Cardiac fibroblast (primary cell): ENCODE measurements at places on chromosomes 2 and 18.

- no peak for DNase-seq
Observed at GRCh38 chr2:43227830-43228281, 1.4 kb upstream of the ZFP36L2 start.

- peak; percentile 34 for DNase-seq
Observed at GRCh38 chr2:230885463-230886130, 20.9 kb downstream of the ITM2C start.

GRCh38 chr2:229371086-229371485 is 100.0 kb upstream of the PID1 start:
- no peak for DNase-seq

GRCh38 chr2:136116151-136116812 is 1.7 kb downstream of the CXCR4 start:
- peak; percentile 22 for DNase-seq

GRCh38 chr2:144162652-144163051 is 357.3 kb downstream of the ZEB2 start:
- peak; percentile 5 for DNase-seq

- peak; percentile 69 for DNase-seq
Observed at GRCh38 chr2:18149660-18150246, 271.3 kb downstream of the KCNS3 start.

GRCh38 chr2:169190197-169190775 is 120.9 kb downstream of the DHRS9 start:
- DNase-seq: no peak

- DNase-seq: peak; percentile 19
Observed at GRCh38 chr2:201781557-201782051, 871 bp upstream of the ALS2 start.

GRCh38 chr2:190313880-190314279 is 5.7 kb downstream of the HIBCH start:
- DNase-seq: no peak

DNA sequence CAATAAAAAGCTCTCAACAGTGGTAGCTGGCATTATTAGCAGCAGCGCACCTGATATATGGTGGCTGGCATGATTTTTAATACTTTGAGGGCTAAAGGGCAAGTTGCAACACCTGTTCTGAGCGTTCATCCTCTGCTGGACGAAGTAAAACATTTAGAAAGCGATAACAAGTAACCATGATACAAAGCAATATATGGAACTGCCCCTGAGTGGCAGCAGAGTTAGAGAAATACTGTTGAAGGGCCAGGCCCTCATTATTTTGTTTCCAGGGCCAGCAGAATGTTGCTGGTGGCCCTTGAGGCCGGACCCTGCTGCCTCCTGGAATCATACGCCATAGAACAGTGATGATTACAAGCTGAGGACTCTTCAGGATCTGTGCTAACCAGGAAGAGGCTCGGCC is 47.8 kb downstream of the ARHGEF4 start:
- DNase-seq: no peak

GRCh38 chr2:14619441-14619840 is 13.1 kb upstream of the LRATD1 start:
- no peak for DNase-seq

GRCh38 chr2:234081970-234082822 is 31.7 kb downstream of the SPP2 start:
- no peak for DNase-seq

GRCh38 chr2:113765276-113765675 is 8.8 kb upstream of the SLC35F5 start:
- DNase-seq: no peak

GRCh38 chr2:30231212-30231995 is at the start of gene LBH:
Gene LBH (plus strand): TSS chr2:30231534. CDS start chr2:30231739, 205 bp downstream.
- DNase-seq: peak; percentile 85

DNA sequence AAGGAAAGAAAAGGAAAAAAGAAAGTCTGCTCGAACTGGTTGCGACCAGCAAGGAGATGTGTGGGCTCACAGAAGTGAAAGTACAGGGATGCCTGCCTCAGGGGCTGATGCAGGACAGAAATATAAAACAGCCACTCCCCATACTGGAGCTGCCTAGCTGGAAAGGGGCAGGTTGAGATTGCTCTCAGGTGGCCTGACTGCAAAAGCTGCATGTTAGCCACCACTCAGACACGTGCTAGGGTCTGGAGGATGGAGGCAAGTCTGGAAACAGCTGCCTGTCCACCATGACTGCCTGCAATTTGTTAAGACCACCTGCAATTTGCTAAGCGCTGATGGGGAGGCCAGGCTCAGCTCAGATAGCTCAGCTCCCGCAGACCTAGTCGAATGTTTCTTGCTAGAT is 17.9 kb downstream of the B3GNT7 start:
- DNase-seq: no peak

GRCh38 chr18:21831413-21831831 is 90.8 kb downstream of the MIB1 start:
- peak; percentile 54 for DNase-seq

DNA sequence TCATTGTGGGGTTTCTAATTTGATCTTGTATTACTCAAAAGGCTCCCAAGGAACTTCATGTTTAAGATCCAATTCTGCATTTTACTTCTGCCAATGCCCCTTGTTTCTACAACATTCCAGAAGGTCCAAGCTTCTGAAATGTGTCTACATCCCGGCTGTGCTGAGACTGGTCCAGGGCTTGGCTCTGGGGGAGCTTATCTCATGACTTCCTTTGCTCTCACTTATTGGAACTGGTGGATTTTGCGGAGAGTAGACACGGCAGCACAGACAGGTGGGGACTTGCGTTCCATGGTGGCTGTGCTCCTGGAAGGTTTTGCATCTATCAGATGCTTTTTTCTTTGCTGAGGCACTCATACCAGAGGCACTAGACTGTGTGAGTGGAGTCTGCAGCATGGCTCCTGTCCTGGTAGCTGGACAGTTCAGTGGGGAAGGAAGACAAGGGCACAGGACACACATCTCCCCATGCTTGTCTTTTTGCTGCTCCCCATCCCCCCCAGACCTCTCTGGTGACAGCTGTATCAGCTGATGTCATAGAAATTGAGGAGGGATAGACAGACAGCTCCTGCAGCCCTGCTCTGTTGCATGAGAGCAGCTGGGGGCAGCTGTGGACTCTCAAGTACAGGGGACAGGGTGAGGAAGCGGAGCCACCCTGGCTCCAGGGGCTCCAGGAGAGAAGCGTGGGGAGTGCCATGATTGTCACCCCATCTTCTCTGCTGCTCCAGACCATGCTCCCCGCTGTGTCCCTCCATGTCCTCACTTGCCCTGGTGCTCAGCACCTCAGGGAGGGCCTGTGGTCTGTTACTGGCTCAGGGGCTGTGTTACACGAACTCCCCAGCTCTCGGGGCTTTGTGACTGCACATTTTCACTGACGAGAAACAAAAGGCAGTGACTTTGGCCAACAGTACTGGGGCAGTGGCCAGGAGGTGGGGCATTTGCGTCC is 46.0 kb downstream of the ACAA2 start:
- DNase-seq: no peak

GRCh38 chr2:215579809-215580208 is 143.9 kb upstream of the FN1 start:
- DNase-seq: peak; percentile 87

DNA sequence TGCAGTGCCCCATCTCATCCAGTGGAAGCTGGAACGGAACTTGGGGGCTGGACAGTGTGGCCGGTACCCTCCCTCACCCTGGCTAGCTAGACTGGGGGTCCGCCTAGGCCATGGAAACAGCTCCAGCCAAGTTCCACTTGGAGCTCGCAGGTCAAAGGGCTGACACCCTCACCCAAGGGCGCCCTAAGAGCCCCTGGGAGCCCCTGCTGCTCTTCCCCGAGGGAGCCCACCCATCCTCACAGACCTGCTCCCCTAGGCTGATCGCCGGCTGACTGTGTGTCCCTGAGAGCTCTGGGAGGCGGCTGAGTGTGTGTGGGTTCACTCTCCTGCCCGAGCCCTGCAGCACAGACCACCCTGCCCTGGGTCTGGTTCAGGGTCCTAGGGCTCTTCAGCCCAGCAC is 118.2 kb upstream of the OTOS start:
- no peak for DNase-seq

DNA sequence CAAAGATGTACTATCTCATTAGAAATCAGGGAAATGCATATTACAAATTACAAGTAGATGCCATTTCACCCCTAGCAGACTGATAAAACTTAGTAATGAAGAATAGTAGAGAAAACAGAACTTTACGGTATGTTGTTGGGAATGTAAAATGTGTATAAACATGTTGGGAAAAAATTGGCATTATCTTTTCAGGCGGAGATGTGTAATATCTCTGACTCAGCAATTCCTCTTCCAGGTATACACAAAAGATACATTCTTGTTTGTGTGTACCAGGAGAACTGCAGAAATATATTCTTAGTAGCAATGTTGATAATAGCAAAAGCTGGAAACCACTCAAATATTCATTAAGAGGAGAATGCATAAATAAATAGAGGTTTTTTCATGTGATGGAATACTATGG is 204.5 kb downstream of the LPIN1 start:
- no peak for DNase-seq
